Activated CD4-positive, alpha-beta memory T cell treated with anti-CD3 and anti-CD28 coated beads for 36 hours (primary cell): ENCODE measurements at places on chromosomes 5 and 9.

DNA sequence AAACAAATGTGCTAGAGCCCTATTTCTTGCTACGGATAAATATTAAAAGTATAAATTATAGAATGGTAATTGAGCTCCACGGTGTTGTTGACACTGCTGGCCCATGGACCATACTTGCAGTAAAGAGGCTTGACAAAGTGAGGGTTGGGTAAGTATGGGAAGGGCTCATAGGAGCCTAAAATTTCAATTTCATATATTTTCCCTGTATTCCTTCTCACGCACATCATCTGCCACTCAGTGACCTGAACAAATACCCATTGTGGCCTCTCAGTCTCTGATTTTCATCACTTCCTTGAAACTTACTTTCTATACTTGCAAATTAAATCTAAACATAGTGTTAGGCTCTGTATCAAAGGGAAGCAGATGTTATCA lies 116.5 kb downstream of the PIK3R1 start:
- no peak for DNase-seq

DNA sequence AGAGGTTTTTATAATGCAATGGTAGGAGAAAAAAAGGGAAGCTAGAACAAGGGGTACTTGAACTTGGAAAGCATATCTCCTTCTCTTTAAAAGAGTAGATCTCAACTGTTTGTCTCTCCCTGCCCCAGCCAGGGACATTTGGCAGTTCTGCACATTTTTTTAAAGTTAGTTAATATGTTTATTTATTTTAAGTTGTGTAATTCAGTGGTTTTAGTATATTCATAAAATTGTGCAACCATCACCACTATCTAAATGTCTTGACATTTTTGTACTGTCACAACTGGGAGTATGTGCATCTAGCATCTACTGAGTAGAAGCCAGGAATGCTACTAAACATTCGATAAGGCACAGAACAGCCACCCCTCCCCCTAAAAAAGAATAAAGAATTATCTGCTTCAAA lies 103.5 kb upstream of the DPYSL3 start:
- DNase-seq = no peak

DNA sequence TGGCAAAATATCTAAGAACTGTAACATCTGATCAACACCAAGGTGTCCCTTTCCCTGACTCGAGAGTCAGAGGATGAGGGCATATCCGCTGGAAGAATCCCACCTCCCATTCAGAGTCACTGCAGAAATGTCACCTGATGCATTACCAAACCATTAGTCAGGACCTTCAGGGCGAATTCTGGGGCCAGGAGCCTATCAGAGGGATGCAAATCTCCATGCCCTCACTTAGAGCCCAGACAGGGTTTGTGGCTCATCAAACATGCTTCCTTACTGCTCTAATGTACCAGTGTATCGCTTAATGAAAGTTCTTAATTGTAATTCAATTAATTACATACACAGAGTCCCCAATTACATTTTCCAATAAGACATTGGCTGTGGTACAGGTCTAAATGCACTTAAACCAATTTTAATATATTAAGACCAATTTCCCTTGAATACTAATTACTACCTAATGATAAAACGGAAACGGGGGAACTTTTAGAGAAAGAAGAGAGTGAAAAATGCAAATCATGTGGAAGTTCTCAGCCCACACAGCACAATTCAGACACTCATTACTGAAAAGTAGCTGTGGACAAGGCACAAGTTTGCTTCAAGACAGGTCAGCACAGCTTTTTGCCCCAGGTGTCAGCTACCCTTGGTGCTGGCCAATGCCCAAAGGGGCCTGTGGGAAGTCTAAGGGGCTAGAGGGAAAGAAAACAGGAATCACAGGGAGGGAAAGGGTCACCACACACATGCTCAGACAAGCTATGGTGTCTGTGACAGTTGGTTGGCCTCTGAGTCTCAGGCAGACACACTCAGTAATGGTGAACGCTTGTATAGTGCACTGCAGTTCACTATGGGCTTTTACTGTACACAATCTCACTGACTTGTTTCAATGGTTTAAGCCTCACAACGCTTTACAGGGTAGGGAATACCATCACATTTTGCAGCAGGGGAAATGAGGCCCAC lies 211.6 kb downstream of the MAPKAP1 start:
- DNase-seq = no peak

DNA sequence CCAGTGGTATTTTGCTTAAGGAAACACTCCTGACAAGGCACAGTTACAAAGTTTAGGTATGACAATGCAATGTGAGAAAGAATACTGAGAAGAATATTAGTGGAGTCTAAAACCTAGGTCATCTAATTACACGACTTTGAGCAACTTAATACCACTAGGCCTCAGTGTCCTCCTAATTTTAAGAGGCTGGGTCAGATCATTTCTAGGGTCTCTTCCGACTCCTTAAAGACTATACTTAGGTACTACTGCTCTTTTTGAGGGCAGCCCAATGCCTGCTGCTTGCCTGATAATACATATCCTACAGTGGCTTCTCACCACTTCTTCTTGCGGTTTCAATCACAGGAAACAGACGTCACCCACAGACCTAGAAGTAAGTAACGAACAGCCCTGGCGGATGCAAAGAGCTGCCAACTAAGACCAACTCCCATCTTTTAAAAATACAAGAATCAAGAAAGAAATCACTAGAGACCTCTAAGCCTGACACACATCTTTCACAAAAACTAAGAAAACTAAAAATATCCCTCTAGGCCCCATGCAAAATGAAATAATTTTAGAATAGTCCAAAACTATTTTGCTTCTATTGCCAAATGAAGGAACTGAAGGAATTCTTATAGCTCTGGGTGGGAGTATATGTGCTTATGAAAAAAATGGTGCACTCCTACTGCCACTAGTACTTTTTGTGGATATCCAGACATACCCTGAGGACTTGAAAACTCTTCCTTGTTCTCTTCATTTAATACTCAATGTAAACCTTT lies 13.1 kb downstream of the DIAPH1 start:
- DNase-seq = peak; percentile 80

DNA sequence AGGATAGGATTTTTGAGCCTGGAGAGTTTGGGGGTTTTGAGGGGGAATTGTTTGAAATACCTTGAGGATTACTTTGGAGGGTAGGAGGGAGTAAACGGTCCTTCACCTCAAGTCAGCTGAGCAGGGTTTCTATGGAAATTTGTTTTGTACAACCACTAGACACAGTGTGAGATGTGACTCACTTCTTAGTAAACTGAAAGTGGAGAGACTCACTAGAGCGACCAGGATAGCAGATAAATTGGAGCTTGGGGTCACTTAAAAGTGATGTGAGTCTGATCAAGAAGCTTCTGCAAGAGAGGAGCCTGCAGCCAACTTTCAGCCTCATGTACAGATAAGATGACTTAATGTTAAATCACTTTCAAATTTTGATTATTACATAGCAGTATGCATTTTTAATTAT lies 1945.9 kb upstream of the NUDT12 start:
- DNase-seq = no peak

GRCh38 chr5:84635235-84636055 lies 250.8 kb upstream of the EDIL3 start:
- no peak for DNase-seq

GRCh38 chr5:113606298-113607134 lies 93.0 kb downstream of the YTHDC2 start:
- DNase-seq = peak; percentile 44
